ENCODE measurements at places on chromosomes 7 and 10.

- no peak for DNase-seq
These were observed 179.9 kb upstream of the NPVF start for GRCh38 chr7:25408012-25408687.

GRCh38 chr7:36546331-36546730, 156.7 kb downstream of the ANLN start:
- no peak for DNase-seq

DNA sequence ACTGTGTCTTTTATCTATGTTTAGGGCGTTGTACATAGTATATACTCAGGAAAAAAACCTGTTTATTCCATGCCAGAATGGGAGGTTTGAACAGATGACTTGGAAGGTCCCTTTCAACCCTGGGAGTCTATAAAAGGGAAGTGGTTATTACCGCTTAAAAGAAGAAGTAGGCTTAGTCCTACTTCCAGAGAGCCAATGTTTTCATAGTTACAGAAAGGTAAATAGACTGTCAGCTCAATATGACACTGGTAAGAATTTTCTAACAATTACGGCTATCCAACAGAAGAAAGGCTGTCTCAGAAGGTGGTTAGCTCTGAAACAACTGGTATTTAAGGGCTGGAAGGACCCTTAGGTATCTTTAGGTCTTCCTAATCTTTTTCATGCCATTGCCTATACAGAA, 1.1 kb upstream of the TFAM start:
- no peak for DNase-seq

DNA sequence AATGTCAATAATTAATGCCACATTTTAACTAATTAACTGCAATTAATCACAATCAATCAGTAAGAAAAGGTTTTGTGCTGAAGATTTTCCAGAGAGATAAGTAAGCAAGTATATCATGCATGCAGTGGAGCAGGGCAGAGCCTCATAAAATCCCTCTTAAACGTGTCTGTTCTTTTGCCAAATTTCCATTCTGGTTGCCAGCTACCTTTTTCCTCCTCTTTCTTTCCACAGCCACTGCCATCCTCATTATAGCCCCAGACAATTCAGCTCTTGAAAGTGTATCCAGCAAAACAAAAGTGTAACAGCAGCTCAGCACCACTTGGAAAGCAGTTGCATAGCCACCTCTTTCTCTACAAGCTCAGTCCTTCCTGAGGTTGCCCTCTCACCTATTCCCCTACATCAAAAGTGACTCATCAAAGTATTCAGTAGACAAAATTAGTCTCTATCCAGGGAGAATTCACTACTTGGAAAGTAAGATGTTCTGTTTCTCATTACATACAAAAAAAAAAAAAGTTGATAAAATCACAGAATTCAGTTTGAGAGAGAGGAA, 26.9 kb upstream of the EPHB6 start:
- no peak for DNase-seq

DNA sequence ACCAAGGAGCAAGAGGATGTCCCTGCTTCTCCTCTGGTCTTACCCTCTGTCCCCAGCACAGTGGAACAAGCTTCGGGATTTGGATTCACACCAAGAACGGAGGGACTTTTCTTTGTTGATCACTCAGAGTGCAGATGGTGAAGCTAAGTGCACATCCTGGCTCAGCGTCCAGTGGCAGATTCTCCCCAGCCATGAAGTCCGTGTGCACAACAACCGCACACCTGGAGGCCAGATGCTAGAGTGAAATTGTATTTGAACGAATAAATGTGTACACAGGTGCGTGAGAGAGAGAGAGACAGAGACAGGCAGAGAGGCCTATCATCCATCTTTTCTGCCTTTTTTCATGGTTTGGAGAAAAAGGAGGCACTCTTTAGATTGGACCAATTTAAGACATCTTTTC, 31.5 kb downstream of the ASB13 start:
- DNase-seq = no peak

DNA sequence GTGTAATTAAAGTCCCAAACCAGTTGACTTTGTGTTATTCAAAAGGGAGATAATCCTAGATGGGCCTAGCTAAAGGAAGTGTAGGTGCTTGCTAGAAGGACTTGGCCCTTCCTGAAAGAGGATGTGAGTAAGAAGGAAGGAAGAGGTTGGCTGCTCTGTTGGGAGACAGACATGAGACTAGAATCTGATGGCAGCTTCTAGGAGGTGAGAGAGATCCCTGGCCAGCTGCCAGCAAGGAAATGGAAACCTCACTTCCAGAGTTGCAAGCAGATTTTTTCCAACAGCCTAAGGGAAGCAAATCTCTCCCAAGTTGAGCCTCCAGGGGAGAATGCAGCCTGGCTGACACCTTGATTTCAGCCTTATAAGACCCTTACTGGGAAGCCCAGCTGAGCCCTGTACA, 368.4 kb upstream of the ZMIZ1 start:
- no peak for DNase-seq

DNA sequence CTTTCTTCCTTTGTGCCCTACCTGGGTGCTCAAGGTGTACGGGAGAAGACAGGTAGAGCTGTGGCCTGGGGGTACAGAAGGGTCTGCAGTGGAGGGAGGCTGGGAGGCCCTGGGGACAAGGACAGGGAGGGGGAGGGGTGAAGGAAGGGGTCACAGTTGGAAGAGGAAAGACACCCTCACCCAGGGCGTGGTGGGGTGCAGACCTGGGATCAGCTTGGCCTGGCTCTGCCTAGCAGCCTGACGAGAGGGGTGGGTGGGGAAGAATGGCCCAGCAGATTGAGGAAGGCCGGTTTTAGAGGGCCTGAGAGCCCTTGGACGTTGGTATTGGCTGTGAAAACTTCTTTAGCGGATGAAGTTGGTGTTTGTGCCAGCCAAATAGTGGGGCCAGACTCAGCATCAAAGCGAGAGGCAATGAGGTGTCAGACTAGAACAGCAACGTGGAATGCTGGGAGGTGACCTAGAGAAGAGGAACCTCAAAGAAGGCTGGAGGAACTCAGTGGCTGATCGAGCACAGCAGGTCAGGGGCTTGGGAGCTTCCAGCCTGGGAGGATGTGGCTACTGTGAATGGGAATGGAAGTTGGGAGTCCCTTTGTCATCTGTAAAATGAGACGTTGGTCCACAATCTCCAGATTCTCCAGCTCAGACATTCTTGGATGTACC, 18.1 kb upstream of the TRIM8 start:
- DNase-seq = no peak

- DNase-seq = no peak
These were observed 1621.6 kb downstream of the REEP3 start for GRCh38 chr10:65142641-65143435.

DNA sequence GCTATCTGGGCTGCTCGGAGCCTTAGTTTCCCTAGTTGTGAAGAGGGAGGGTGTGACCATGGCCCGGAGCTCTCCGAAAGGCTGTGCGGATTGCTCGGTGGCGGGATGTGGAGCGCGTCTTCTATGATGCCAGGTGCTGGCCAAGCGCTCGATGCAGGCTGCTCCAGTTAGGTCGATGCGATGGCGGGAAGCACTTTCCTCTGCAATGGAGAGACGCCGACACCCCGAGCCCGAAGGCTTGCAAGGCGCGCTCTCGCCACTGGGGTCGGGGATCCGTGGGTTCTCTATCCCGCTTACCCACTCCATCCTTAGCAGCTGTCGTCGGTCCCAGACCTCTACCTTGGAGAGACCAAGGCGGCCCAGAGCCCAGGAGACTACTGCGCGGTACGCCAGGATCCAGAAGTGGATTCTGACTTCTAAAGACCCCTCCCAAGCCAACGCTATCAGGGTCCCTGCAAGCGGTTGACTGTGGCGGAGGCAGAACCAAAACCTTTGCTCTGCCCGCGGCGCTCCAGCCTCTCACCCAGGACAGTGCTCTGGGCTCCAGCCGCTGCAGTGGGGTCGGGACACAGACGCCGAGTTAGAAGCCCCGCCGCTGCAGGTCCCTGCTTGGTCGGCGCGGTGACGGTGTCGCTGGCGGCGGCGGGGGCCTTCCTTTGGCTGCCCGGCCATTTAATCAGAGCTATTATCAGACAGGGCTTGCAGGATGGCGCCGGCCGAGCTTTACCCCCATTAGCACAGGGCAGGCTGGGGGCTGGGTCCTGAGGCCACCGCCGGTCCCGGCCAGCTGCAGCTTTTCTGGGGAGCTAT, 7.8 kb upstream of the TBX20 start:
- DNase-seq = no peak

DNA sequence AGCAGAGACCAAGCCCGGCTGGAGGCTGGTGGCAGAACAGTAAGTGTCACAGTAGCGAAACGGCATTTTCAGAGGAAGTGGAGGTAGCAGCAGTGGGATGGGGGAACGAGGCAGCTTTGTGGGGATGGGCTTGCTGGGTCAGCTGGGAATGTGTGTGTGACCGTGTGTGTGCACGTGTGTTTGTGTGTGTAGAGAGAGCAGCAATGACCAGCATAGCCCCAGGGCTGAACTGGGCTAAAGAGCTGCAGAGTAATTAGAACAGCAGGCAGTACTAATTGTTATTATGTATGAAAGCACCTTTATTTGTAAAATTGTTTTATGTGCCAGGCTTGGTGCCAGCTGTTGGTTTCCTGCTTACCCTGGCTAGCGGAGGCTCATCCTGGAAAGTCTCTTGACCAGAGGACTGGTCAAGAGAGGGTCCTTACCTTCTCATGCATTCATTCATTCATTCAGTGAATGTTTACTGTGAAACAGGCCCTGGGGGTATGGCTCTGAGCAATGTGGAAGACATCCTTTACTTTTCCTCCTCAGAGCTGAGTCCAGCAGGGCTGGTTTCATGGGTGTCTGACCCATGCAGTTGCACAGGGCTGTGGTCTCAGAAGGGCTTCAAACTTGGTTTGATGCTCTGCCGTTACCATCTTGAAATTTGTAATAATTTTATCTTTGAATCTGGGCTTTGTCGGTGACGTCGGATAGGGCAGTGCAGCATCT, 184.6 kb downstream of the SEC23IP start:
- no peak for DNase-seq

DNA sequence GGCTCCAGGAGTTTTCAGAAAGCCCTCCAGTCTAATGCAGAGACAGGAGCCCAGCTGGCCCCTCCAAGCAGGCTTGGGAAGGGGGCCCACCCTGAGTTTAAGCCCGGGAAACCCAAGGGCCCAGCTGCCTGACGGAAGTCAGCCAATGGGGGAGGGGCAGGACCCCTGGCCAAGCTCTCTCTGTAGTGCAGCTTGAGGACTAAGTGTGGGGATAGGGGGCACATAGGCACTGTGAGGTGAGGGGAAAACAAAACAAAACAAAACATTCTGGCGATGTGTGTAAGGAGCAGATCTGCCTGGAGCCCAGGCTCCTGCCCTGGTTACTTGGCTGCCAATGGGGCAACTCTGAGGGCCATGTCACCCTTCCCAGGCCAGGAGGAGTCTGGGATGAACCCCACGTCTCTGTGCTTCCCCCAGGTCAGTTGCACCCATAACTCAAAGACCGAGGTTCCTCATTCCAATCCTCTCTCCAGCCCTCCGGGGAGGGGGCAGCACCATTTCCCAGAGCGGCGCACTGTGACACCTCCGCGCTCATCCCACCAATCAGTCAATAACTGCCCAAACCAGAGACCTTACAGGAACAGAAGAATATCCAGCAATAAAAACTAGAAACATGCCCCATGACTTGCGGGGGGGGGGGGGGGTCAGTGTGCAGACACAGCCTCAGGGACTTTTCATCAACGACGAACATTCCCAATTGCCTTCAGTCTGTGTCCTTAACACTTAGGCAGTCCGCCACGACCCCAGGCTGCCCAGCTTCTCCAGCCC, 1.7 kb downstream of the CXCL12 start:
- DNase-seq = no peak

GRCh38 chr10:126041804-126042231, 145.5 kb downstream of the FANK1 start:
- peak; percentile 66 for DNase-seq

DNA sequence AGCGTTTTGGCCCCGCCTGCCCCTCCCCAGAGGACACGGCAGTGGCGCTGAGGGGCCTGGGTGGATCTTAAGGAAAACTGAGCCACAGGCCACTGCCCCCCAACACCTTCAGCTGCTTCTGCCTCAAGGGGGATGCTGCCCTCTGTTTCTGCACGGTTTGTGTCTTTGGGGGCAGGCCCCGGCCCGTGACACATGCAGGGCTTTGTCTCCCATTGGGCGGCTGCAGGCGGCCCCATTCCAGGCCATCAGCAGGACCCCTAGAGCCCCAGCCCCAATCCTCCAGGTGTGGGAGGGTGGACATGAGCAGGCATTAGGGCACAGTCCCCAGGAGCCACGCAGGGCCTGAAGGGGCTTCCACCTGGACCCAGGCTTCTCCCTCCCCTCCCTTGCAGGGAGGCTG, 25.3 kb upstream of the PPP2R2D start:
- no peak for DNase-seq

GRCh38 chr7:130821864-130822263, 87.9 kb upstream of the KLF14 start:
- DNase-seq = peak; percentile 73

DNA sequence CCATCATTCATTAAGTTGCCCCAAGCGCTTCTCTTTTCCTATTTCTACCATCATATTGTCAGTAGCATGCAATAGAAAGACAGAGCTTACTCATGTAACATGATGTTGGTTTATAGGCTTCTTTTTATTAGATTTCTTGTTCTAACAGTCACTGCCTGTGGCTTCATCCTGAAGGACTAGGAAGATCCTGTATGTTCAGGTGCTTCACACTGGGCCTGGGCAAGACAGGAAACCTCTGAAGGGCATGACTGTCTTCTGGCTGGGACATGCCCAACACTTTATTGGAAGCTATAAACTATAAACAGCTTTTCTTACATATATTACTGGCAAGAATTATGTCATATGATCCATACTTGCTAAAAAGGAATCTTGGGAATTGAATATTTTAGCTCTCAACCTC, 258.4 kb upstream of the AKR1E2 start:
- DNase-seq = no peak

- DNase-seq = no peak
These were observed 590.2 kb downstream of the MAGI2 start for GRCh38 chr7:78863281-78863680.

GRCh38 chr7:15828881-15829280, 142.4 kb upstream of the MEOX2 start:
- DNase-seq = peak; percentile 36

DNA sequence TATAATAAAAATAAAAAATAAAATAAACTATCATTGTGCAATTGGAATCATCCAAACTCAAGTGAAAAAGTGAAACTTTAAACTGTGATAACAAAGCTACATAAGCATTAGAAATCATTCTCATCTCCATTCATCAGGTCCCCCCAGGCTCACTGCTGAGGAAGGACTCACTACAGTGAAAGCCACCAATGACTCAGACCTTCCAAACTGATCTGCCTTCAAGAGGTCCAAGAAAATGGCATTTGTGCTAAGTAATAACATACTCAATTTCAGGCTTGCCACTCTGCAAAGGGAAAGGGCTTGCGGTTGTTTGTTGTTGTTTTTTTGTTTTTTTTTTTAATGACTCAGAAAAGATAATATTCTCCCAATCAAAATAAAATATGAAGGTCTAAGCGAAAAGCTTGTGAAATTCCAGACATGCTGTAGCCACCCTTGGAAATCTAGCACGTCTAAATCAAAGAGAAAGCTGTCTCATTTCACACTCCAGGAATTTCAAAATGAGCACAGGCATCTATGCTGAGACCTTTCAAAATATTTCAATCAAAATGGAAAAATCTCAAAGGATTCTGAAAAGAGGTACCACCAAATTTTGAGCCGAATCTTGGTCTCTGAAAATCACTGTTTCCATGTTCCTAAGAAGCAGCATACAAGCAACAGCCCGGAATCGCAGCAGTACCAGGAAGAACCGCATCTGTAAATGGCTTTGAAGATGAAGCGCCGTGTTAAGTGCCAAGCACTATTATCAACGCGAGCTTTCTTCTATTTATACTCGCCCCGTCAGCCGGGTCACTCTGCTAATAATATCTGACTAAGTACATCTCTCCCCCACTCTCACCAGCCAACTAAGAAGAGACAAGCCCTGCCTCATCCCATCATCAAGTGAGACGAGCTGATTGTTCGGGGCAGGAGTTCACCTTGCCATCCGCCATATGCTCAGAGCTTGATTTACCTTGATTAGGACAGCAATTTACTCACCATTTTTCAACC, 13.5 kb downstream of the SFMBT2 start:
- no peak for DNase-seq
